ENCODE measurements at places on chromosomes 4 and X.

- no peak for DNase-seq
These were observed 20.3 kb downstream of the ATP8A1 start for GRCh38 chr4:42636645-42636949.

DNA sequence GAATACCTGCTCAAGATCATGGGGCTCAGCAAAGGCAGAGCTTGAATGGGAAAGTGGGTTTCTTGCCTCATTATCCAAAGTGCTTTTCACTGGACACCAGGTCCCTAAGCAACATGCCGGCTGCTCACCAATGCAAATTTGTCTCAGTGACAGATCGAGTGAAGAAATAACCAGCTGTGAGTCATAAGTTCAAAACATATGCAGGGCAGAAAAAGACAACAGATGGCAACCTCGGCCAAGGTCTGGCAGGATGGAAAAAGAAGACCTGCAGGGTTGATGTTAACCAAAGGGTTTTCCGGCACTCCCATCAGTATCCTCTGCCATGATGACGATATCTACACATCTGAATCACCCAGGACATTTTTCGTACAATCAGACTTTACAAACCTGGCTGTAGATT, 124.1 kb downstream of the AFAP1 start:
- DNase-seq, result no peak

GRCh38 chr4:176817204-176817603, 24.5 kb upstream of the VEGFC start:
- DNase-seq, result no peak

GRCh38 chr4:169383724-169384123, 113.0 kb upstream of the SH3RF1 start:
- peak; percentile 57 for DNase-seq

GRCh38 chr4:173019664-173020063, 148.9 kb upstream of the GALNT7 start:
- no peak for DNase-seq

DNA sequence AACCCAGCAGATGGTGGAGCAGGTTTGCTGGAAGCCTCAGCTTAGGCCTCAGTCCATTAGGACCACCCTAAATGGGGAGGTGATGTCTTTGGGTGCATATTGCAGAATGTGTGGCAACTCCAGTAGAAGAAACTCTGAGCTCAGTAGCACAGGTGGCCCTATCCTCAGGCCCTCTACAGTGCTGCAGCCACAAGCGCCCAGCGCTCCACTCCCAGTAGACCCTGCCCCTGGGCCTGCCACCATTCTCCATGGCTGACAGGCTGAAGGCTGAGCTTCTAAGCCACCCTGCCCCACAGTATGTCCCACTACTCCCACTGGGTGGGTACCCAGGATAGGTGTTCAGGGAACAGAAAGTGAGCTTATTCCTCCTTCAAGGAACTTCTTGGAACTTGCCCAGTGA, 162.8 kb upstream of the MAMLD1 start:
- no peak for DNase-seq

GRCh38 chr4:161448550-161449180, 715.1 kb downstream of the FSTL5 start:
- no peak for DNase-seq

DNA sequence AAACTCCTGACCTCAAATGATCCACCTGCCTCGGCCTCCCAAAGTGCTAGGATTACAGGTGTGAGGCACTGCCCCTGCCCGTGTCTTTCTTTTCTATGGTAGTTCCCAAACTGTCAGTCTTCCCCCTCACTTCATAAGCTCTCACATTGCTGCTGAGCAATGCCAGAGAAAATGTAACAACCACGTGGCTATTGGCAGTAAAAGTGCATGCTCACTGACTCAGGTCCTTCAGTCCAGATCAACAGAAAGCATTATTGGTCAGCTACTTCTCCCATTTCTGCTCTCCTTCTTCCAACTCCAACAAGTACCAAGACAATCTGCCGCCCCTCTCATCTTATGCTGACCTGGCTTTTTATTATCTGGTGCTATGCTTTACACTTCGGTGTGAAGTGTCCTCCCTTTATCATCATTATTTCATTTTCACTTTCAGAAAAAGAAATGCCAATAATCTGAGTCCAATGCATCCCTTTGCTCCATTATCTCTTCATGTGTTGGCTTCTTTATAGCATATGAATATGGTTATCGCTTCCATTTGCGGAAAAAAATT, 133.8 kb upstream of the UGT8 start:
- peak; percentile 12 for DNase-seq

GRCh38 chrX:13533726-13534125, 35.7 kb upstream of the EGFL6 start:
- DNase-seq, result peak; percentile 29

DNA sequence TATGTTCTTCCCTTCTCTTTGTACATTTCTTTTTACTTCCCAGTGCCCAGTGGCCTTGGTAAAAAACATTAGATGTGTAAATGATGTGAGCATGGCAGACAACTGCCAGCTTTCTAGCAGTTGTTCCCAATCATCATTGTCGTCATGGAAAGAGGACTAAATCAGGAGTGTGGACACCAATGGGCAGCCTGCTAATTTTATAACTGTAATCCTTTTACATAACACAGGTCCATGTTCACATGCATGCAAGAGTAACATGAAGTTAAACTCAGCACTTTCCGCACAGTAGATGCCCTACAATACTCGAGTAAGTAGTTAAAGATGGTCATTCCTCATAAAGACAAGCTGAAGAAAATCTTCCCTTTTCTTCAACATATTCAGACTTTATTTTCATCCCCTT, 23.4 kb upstream of the G3BP2 start:
- DNase-seq, result no peak

GRCh38 chr4:55291227-55291640, 54.8 kb upstream of the SRD5A3 start:
- no peak for DNase-seq

DNA sequence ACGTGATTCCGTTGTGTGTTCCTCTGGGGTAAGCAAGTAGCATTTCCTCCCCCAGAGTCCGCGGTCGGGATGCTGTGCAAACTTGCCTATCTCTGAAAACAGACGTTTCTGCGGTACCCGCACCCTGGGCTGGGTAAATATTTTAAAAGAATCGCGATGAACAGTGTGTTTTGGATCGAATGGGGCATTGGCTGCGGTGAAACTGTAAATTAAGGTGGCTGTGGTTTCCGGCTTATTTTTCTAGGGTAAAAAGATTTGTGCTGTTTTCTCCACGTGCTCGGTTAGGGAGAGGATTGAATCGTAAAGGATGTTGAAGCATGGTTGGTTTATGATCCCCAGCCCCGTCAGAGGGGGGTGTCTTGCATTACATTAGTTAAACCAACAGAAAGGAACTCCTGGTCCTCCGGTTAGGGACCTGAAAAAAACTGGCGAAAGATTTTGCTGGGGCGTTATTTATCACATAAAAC, 1.2 kb downstream of the HHIP start:
- DNase-seq, result peak; percentile 25

DNA sequence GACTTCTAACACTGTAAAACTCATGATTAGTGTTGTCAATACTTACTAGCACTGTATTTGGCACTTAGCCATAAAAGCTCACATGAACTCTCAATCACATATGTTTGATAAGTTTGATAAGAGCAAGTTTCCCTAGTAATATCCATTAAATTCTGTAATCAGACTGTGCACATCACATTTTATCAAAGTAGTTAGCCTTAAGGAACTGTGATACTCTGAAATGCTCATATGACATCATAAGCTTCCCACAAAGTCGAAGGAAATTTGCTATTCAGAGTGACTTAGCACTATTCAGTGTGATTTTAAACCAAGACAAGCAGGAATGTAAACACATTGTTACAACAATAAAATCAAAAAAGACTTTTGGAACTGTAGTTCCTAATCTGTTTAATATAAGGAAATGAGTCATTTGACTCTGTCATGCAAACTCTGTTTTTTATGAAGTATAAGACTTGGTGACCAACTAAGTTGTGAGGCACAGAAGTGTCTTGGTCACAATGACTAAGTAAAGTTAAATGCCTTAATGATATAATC, 6.7 kb downstream of the SLC7A11 start:
- DNase-seq, result peak; percentile 22

DNA sequence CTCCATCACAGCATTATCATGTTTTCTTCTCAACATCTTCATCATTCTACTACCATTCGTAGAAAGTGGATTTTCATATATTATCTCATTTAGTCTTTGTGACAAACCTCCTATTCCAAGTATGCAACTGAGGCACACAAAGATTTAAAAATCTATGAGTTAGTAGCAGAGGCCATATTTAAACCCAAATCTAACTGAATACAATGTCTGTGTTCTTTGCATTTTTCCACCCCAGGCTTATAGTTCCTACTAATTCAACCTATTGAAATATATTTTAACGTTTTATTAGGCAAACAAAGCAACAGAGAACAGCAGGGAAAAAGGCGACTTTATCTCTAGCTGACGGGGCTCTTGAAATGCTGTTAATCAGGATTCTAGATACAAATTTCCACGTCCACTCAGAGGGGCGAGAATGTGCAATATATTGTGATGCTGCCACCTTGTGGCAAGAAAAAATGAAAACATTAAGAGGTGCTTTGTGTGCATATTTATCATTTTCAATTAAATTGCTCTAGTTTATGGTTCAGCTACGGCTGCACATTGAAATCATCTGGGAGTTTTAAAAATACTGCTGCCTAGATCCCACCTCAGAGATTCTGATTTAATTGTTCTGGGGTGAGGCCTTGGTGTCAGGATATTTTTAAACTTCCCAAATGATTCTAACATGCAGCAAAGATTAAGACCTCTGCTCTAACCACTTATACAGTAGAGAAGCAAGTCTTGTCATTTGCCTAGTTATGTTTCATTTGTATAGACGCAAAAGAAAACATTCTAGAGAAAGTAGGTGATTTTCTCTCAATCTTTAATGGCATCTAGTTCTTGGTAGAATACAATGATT, 315.9 kb downstream of the MAPK10 start:
- peak; percentile 15 for DNase-seq

DNA sequence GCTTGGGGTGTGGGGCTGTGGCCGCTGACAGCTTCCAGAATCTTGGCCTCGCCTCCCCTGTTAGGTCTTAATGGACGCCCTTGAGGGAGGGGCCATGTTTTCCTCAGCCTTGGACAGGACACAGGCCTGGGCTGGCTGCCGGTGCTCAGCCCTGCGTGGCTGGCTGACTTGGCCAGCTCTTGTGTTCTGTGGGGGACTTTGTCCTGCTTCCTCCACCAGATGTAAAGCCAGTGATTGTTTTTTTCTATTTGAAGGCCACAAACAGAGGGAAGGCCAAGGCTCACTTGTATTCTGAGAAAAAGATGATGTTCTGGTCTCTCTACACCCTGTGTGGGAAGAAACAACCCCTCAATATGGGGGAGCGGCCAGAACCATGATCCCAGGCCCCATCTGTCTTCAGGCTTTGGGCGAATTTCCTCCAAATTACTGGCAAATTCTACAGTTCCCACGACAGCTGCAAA, 71.3 kb downstream of the HTRA3 start:
- DNase-seq, result no peak

DNA sequence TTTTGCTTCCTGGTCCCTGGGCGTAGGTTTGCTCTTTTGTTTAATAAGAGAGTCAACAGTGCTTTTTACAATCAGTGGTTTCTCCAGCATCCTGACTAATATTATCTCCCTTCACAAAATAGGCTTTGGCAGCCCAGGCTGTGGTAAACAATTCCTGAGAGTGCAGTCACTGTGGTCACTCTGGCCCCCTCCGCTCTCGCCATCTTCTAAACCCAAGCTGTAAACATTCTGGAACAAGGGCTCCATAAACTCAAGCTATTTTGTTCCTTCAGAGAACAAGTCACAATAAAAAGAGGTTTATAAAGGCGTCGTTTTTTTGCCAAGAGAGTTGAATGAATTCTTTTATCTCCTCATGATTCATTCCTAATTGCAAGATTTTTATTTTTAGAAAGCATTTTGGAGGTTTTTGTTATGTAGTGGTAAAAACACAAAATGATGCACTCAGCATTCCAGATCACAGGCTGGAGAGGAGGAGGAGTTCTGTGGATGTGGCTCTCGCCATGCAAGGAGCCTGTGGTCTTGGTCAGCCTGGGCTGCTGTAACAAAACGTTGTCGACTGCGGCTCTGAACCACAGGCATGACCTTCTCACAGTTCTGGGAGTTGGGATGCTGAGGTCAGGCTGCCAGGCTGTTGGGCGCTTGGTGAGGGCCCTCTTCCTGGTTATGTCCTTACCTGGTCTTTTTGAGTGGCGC, 486.4 kb upstream of the FAT1 start:
- peak; percentile 79 for DNase-seq

GRCh38 chrX:129957241-129958082, 25.0 kb upstream of the BCORL1 start:
- DNase-seq, result peak; percentile 58

GRCh38 chr4:145788755-145789154, 108.8 kb downstream of the C4orf51 start:
- no peak for DNase-seq

- peak; percentile 86 for DNase-seq
These were observed 27.5 kb downstream of the SETD7 start for GRCh38 chr4:139528377-139529005.

- no peak for DNase-seq
These were observed 120.4 kb downstream of the CHIC1 start for GRCh38 chrX:73683236-73683859.

DNA sequence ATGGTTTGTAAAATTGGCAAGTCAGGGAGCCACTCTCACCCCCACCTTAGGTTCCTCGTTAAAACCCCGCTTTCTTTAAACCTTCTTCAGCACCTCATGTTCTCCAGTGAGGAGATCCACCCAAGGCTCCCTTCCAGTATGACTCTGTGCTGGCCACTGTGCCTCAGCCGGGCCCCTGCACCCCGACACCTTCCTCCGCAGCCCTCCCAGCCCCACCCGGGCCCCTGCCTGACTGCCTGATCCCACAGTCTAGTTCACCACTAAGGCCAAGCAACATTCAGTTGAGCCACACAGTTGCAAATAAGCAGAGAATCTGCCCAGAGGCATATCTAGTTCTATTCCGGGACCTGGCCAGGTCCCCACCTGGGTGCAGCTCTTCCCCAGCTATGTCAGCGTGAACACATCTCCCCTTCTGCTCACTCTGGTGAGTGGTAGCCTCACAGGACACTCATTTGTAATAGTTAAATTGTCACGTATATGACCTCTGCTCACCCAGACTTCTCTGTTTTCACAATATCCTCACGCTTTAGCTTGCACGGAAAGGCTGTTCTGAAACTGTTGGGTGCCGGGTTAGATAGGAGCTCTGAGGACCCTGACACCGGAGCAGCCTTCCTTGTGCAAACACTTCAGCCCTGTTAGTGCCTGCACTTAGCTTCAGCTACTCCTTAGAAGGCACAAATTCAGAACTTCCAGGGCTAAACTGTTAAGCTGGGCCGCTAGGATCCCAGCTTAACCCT, 146.8 kb downstream of the DCTD start:
- no peak for DNase-seq

DNA sequence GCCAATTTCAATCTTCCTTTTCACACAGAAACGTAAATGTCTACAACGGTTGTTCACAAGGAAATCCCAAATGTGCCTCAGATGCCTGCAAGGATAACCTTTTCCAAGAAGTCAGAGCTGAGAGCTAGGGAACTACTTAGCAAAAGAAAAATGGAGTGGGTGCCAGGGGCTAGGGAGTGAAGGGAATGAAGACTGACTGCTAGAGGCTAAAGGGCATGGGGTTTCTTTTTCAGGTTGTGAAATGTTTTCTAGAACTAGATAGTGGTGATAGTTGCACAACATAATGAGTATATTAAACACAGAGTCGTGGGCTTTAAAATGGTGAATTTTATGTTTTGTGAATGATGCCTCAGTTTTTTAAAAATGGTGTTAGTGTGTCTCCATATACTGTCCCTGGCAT, 53.4 kb downstream of the CD99L2 start:
- no peak for DNase-seq
